Fibroblast of skin of right biceps (primary cell): ENCODE measurements at places on chromosomes 3 and 15.

- DNase-seq: peak; percentile 53
These were observed 2.4 kb downstream of the RPL39L start for GRCh38 chr3:187136936-187137335.

DNA sequence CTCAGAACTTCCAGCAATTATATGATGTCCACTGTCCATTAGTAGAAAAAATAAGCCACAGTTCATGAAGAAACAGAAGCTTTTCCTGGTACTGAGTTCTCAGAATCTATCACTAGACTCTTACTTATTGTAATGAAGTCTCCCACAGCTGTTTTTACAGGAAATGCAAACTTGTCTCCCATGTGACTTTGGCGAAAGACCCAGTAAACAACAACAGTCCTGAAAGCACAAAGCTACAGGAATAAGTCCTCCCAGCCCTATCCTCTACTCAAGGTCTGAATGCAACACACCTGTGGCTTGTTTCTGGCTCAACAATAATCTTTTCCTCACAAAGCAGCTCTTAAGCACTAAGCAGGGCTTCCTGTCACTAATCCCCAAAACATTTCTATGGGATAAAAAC, 55.9 kb downstream of the EOMES start:
- no peak for DNase-seq

GRCh38 chr15:92014281-92015030, 160.9 kb downstream of the SLCO3A1 start:
- no peak for DNase-seq

GRCh38 chr3:62636235-62636826, 238.9 kb downstream of the CADPS start:
- DNase-seq: no peak

DNA sequence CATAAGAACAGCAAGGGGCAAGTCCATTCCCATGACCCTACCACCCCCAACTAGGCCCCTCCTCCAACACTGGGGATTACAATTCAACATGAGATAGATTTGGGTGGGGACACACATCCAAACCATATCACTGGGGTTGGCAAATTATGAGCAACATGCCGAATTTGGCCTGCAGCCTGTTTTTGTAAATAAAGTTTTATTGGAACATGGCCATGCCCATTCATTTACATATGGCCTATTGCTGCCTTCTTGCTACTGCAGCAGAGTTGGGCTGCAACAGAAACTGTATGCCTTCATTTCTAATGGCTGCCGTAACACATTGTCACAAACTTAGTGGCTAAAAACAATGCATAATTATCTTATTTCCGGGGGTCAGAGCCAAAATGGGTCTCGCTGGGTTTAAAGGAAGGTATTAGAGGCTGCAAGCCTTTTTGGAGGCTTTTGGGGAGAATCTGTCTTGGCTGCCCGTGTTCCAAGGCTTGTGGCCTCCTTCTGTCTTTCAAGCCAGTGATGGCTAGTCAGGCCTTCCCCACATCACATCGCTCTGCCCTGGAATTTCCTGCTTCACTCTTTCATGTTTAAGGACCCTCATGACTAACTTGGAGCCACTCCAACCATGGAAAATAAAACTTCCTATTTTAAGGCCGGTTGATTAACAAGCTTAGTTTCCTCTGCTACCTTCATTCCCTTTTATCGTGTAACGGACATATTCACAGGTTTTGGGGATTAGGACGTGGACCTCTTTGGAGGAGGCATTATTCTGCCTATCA, 428.5 kb upstream of the PROK2 start:
- DNase-seq: peak; percentile 70

GRCh38 chr15:78440375-78441373, 2.7 kb downstream of the IREB2 start:
- no peak for DNase-seq

DNA sequence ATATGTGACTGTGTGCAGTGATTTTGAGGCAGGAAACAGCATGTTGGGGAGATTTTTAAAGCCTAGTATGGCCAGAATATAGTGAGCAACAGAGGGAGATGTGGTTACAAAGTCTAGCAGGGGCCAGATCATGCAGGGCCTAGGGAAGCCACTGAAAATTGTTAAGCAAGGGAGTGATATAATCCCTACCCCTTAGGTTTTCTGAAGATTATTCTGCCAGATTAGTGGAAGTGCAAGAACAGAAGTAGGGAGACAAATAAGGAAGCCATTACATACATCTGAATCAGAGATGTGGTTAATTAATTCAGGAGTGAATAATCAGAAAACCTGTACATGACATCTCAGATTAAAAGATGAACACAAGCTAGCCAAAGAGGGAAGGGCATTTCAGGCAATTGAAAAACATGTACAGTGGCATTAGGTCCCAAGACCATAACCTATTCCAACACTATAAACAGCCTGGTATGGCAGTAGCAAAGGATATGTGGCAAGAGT, 54.8 kb downstream of the MSL2 start:
- DNase-seq: peak; percentile 53

DNA sequence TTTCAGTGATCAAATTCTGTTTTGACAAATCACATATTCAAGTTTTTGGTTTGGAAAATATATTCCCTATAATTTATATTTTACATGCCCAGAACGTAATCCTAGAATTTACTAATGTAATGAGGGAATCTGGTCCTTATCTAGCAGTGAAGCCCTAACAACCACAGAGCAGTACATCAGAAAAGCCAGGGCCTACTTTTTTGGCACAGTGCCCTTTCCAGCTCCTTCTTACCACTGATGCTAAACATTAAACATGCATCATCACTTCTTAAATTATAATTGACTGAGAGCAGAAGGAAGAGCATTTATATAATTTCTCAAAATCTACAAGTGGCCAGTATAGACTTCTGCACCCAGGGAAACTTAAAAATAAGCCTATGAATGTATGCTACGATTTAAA, 66.7 kb downstream of the FBXL22 start:
- peak; percentile 7 for DNase-seq

DNA sequence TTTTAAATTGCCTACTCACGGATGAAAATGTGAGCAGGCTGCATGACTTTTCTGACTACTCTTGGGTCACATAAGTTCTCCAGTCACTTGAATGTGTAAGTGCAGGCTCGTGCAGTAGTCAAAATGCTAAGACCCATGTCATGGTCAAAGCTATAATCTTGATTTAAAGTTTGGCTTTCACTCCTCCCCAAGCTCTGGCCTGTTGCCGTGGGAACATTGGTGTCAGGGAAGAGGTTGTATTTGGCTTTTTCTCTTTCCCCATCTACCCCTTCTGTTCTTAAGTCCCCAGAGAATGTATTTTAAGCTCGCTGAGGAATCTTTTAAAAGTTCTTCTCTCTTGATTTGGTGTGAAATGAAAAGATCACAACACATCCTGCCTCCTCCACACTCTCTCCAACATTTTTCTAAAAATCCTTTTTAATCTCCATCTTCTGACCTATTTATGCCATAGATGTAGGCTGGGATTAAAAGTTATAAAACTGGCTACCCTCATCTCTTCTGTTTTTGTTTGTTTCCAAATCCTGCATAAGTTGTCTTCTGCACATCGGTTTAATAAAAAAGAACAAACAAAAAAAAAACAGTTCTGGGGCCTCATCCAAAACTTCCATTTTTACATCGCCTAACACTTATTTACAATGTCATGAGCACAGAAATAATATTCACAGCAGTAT, 61.4 kb upstream of the ADAMTSL3 start:
- DNase-seq: no peak

DNA sequence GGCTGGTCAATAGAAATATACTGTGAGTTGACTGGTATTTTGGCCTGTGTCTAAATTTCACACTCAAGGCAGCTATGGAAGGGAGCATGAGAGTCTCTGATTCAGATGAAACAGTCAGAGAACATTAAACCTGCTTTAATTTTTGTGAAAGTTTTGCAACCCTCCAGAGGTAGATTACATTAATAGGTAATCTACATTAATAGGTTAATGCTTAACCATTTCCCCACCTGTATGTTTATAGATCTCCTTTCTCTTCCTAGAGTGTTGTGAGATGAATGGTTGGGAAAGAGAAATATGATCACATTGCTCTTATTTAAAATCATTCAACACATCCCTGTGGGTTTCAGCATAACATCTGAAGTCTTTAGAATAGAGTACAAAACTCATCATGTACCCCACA, 586.9 kb upstream of the DPPA4 start:
- DNase-seq: no peak

DNA sequence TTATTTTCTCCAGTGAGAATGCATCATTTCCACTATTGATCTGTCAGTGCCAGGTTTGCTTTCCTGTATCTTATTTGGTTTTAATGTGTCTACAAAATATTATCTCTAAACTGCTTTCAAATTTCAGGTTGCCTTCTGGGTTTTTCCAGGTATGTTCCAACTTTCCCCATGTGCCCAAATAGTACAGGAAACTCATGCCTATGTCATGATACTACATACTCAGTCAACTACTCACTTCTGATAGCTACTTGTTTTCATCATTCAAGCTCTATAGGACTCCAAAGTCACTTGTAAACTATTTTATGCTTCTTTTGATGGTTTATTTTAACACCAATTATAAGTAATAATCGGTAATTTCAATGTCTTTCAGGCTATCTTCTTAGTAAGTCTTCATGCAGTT, 134.8 kb upstream of the TTC14 start:
- DNase-seq: peak; percentile 14

- DNase-seq: peak; percentile 51
These were observed 31.5 kb upstream of the MLF1 start for GRCh38 chr3:158539414-158540014.

DNA sequence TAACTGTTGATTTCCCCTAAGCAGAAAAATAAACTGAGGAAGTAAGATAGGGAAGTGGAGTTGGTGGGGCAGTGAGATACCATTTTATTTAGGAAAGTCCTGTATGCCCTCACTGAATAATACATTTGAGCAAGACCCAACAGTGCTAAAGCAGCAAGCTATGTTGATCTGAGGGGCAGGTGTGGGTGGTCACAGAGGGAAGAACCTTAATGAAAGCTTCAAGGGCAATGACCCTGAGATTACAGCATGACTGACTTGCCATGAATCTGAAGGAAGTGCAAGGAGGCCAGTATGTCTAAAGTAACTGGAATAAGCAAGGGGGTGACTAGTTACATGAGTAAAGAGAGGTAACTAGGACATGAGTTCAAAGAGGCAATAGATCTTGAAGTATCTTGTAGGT, 159.5 kb downstream of the CD47 start:
- DNase-seq: no peak

DNA sequence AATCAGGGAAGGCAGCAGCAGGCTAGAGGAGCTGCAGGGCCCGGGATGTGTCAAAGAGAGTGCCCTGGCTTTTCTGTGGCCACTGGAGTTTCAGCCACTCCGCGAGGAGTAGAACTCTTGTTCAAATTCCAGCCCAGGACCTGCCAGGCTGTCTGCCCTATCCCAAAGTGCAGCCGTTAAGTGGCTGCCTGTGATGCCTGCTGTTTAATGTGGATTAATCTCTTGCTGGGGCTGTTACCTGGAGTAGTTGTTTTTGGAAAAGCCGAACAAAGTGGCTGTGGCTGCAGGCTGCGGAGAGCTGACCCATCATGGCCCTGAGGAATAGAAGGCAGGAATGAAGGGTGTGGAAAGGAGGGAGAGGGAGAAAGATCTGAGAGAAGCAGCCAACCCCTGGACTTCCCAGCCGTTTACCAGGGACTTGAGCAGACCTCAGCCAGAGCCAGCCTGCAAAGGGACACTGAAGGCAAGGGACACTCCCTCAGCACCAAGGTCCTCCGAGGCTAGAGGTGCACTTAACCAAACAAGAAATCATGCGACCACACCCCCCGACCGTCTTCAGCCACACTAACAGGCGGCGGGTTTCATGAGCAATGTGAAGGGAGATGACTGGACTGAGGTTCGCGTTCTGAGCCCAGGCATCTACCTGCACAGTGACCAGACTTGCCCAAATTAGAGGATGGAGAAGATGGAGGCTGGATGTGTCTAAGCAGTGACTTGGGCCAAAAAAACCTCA, 4.7 kb downstream of the CDAN1 start:
- DNase-seq: no peak

DNA sequence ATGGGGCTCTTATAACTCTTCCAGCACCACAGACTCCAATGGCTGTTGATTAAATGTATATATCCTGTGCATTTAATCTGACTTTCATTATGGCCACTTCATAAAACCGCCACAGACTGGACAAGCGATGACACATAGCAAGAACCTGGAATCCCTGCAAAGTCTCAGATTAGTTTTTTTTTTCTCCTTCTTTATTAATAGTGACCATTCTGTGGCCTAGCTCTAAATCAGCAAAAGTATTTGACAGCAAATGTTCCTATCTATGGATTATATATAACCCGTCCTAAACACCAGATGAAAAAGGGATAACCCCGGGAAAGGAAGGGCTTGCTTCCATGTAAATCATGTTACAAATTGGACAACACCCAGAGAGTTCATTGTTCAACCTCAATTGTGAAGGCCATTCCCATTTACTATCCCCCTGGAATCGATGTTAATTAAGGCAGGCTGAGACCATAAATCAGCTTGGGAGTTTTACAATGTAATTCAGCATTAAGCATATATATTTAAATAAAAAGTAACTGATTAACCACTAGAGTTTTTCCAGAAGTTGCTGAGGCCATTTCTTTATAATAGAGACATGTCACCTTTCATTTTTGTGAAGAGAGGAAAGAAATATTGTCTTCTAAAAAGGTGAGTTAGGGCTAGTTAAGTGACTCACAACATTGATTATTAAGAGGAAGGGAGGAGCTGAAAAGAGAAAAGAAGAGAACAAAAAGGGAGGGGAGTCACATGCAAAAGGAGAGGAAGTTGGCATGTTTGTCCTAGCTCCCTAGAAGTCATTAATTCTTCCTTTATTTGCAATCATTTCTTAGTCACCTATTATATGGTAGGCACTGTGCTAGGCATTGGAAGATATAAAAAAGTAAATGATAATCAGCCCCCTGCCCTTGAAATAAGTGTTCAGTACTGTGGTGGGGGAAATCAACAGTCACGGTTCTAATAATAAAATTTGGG, 26.2 kb downstream of the ALDH1A2 start:
- no peak for DNase-seq

- no peak for DNase-seq
These were observed 299.5 kb downstream of the NSUN3 start for GRCh38 chr3:94362393-94362792.

GRCh38 chr3:190281308-190282051, 40.8 kb downstream of the CLDN1 start:
- DNase-seq: no peak

- DNase-seq: no peak
These were observed 102.1 kb upstream of the CMC1 start for GRCh38 chr3:28139288-28139687.
